ENCODE measurements at places on chromosomes 11 and 22.

DNA sequence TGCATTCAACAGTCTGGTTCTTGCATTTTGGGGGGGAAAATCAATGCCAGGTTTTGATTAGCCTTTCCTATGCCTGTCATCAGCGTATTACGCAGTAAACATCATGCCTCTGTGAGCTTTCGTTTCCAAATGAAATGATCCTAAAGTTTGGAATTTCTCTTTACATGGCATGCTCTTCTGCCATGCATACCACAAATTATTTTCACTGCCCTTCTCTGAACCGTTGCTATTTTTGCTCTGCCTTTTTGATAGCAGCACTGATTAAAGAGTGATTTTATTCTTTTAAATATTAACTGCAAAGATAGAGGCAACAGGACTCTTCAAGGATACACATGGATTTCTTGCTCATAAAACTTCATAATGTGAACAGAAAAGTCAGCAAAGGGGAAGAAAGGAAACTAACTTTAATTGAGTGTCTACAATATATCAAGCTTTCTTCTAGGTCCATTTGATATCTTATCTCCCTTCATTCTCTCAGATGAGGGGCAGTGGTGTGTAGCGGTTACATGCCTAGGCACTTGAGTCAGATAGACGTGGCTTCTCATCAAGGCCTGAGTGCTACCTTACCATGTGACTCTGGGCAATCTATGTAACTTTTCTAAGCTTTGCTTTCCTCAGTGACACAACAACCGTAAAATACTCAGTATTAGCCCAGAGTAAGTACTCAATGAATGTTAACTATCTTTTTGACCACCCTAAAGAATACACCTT, 25.0 kb upstream of the FZD4 start:
- DNase-seq = no peak

- DNase-seq = no peak
These were observed 110.8 kb downstream of the KCNQ1OT1 start for GRCh38 chr11:2588809-2589537.

- DNase-seq = no peak
These were observed 13.6 kb downstream of the PPIL2 start for GRCh38 chr22:21679383-21679782.

DNA sequence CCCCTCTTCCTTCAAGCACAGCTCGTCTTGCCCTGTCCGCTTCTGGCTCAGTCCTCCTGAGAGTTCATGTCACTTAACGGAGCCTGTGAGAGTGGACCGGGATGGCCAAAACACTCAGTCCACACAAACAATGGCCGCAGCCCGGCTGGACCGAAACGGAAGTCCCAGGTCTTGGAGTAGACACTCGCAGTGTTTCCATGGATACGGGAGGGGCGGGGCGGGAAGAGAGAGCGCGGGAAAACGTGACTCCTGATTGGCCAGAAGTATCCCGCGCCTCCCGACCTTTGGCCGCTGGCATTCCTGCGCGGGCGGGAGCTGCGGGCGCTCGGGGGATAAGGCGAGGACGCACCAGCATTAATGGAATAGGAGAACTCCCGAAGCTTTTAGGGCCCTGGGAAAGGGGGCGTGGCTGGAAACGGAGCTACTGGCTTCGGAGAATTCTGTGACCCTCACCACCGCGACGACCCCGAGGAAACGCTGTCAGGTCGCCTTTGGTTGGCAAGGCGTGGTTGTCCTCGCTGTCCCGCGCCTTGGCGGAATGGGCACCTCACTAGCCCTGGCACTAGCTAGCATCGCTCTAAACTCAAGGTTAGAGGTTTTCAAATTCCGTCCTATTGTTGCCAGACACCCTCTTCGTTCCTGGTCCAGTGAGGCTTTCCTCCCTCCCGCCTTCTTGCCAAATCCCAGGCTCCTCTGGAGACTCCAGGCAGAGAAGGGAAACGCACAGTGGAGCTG, at the start of the genes NLRP14 and ZNF214:
Gene NLRP14 (plus strand): TSS at position 297 of the 735 bp plus-strand sequence. CDS start 18,108 bp downstream, outside the sequence.
Gene ZNF214 (minus strand): TSS at position 164 of the 735 bp plus-strand sequence. CDS start 17,511 bp downstream, outside the sequence.
- no peak for DNase-seq

DNA sequence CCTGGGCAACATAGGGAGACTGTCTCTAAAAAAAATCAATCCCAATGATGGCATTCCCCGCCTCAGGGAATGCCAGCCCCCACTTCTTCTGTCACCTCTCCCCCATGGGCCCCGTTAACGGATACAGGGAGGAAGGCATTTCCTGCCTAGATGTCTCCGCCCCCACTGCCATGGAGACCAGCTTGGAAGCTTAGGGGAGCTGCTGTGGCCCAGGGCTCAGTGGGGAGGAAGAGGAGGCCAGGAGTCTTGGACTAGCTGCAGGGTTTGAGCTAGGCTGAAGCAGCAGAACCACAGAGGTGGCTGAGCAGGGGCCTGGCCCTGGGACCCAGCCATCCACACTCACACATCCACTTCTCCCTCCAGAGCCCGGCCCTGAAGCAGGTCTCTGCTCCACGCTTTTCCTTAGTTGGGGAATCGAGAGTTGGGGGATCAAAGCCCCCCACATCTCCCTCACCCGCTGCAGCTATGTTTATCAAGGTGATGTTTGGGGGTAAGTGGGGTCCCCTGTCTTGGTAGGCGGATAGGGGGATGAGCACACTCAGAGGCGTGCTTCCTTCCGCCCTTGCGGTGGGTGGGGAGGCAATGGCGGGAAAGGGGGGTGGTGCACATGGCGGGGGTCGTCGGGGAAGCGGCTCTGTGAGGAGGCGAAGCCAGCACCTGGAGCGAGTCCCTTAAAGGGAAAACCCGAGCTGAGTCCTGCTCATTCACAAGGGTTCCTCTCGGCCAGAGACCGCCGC, at the start of gene C22orf15:
Gene C22orf15 (plus strand): TSS at position 149 of the 737 bp plus-strand sequence. CDS start 317 bp downstream, at position 466.
- no peak for DNase-seq

- DNase-seq = no peak
These were observed 36.3 kb upstream of the LYVE1 start for GRCh38 chr11:10604798-10605197.

- DNase-seq = peak; percentile 43
These were observed 22.3 kb upstream of the OR5B21 start for GRCh38 chr11:58530236-58530635.

GRCh38 chr11:83023410-83023809, 48.3 kb downstream of the RAB30 start:
- DNase-seq = no peak

- DNase-seq = no peak
These were observed 203.4 kb downstream of the TBC1D22A start for GRCh38 chr22:46965555-46966494.

- no peak for DNase-seq
These were observed 4.6 kb upstream of the ACCSL start for GRCh38 chr11:44043157-44043556.

Measured in CD4-positive, alpha-beta T cell treated with Interleukin-15 for 4 hours (primary cell).